ENCODE measurements at places on chromosomes 16 and 17. TPM values are rescaled to one million over a fixed set of nuclear protein-coding genes. Genes with fewer than 3 reads are reported as not detected.

- H3K27me3 ChIP-seq = no peaks in the 10 kb centered on the region
- H3K4me1 ChIP-seq = peaks cover 6% of the 10 kb centered on the region
- no peak for DNase-seq
- peak overlapping the region; percentile 80 for H3K27ac ChIP-seq
Observed at GRCh38 chr16:11670171-11671131, 2.2 kb downstream of the SNN start.

GRCh38 chr16:67433131-67433719 lies 2.3 kb downstream of the HSD11B2 start:
- no peaks in the 10 kb centered on the region for H3K27me3 ChIP-seq
- H3K36me3 ChIP-seq = no peaks in the 10 kb centered on the region
- peaks cover 13% of the 10 kb centered on the region for H3K4me1 ChIP-seq

DNA sequence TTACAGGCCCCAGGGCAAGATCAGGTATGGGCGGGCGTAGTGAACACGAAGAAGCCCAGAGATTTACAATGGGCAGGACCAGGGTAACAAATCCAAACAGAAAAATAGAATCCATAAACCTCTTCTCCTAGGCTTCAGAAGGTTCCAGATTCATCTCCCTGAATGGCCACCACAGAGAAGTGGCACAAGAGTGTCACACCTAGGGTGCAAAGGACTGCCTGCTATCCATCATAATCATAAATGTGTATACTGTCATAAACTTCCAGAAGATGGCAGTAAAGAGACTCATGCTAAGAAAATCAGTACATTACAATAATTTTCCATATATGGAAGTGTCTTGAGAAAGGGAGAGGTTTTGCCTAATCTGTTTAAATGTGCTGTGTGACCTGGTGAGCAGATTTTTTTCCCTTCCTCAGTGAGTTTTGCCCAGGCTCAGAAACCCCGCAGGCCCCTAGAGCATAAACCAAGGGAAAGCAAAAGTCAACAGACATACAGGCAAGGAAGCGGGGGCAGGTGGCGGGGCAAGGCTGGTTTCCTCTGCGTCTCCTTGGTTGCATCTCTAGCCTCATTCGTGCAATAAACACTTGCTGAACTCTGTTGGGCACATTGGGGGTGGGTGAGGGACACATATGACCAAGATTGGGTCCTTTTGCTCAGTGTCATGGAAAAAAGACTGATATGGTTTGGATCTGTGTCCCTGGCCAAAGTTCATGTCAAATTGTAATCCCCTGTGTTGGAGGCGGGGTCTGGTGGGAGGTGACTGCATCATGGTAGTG lies 92.0 kb upstream of the CDH5 start:
- H3K4me3 ChIP-seq = no peak overlapping the region
- H3K27me3 ChIP-seq = no peaks in the 10 kb centered on the region
- no peak overlapping the region for H3K27ac ChIP-seq
- H3K4me1 ChIP-seq = peaks cover 8% of the 10 kb centered on the region
- no peaks in the 10 kb centered on the region for H3K36me3 ChIP-seq
- peak; percentile 27 for DNase-seq

- DNase-seq = no peak
- H3K4me1 ChIP-seq = no peaks in the 10 kb centered on the region
- H3K4me3 ChIP-seq = no peak overlapping the region
- peak overlapping the region; percentile 56 for H3K27ac ChIP-seq
- H3K27me3 ChIP-seq = no peaks in the 10 kb centered on the region
Observed at GRCh38 chr16:11597235-11598095, 10.7 kb upstream of the LITAF start.

DNA sequence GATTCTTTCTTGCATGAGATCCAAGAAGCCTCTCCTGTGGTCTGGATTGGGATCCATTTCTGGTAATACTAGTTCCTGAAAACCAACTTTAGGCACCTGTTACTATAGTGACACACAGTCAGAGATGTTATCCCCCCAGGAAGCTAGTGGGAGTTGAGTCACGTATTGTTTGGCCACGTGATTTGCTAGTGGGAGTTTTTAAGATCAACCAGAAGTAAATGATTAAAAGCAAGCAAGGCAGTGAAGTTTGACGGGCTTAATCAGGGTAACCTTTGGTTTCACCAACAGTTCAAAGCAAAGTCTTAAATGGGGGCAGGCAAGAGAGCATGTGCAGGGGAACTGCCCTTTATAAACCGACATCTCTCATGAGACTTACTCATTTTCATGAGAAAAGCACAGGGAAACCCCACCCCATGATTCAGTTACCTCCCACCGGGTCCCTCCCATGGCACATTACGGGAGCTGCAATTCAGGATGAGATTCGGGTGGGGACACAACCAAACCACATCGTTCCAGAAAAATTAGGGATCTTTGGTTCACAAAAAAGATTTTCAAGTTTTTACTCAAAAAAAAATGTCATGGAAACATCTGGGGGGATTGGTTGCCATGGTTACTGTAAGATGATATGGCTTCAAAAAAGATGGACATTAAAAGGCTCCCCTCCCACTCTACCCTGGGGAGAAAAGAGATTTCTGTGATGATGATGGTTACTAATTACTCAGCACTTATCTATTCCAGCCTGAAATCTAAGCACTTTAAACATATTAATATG lies 483.1 kb upstream of the ERCC4 start:
- DNase-seq = no peak
- H3K36me3 ChIP-seq = no peaks in the 10 kb centered on the region
- H3K27me3 ChIP-seq = no peaks in the 10 kb centered on the region
- H3K4me3 ChIP-seq = no peak overlapping the region
- no peak overlapping the region for H3K27ac ChIP-seq

Gene ZFP3
- total RNA-seq = 1.6 TPM

DNA sequence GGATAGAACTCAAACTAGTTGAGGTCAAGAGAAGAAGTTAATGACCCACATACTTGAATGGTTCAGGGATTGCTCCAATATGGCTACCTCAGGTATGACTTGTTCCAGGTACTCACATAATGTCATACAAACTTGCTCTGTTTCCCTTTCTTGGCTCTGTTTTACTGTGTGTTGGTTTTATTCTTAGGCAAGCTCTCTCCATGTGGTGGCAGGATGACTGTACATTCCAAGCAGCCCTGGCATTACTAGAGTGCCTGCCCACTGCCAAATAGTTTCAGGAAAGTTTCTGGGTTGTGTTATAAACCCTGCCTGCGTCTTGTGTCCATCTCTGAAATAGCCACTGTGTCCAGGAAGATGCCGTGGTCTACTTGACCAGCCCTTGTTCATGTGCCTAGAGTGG lies 476.8 kb downstream of the SHISA9 start:
- no peak for DNase-seq
- H3K27ac ChIP-seq = no peak overlapping the region
- no peaks in the 10 kb centered on the region for H3K27me3 ChIP-seq
- no peaks in the 10 kb centered on the region for H3K36me3 ChIP-seq
- H3K4me3 ChIP-seq = no peak overlapping the region

GRCh38 chr17:48011405-48012150 lies 26.0 kb downstream of the COPZ2 start:
- no peak overlapping the region for H3K27ac ChIP-seq
- H3K4me3 ChIP-seq = peak overlapping the region; percentile 31
- DNase-seq = no peak
- H3K4me1 ChIP-seq = peaks cover 2% of the 10 kb centered on the region
- H3K36me3 ChIP-seq = no peaks in the 10 kb centered on the region
- H3K27me3 ChIP-seq = no peaks in the 10 kb centered on the region

- H3K4me3 ChIP-seq = no peak overlapping the region
- H3K4me1 ChIP-seq = peaks cover 3% of the 10 kb centered on the region
- no peaks in the 10 kb centered on the region for H3K36me3 ChIP-seq
- no peak overlapping the region for H3K27ac ChIP-seq
Observed at GRCh38 chr16:53549970-53550690, 47.1 kb upstream of the AKTIP start.

- H3K36me3 ChIP-seq = peaks cover 4% of the 10 kb centered on the region
- no peak overlapping the region for H3K4me3 ChIP-seq
- H3K27ac ChIP-seq = no peak overlapping the region
Observed at GRCh38 chr16:1345087-1345486, 6.6 kb downstream of the TSR3 start.

- H3K4me3 ChIP-seq = no peak within 1 kb of the TSS
- H3K36me3 ChIP-seq = no peaks in the 10 kb centered on the region
- peak; percentile 49 for DNase-seq
- H3K4me1 ChIP-seq = peaks cover 9% of the 10 kb centered on the region
Observed at GRCh38 chr17:41812381-41813151, at the start of gene FKBP10. Gene FKBP10, plus strand, starts transcription at chr17:41813004. Its CDS starts 31 bp downstream, at chr17:41813035.

Gene KRT33B
- not detected for total RNA-seq

- H3K4me3 ChIP-seq = no peak overlapping the region
- no peak overlapping the region for H3K27ac ChIP-seq
- H3K27me3 ChIP-seq = no peaks in the 10 kb centered on the region
- H3K4me1 ChIP-seq = no peaks in the 10 kb centered on the region
Observed at GRCh38 chr16:55189224-55189623, 134.8 kb upstream of the IRX6 start.

GRCh38 chr16:81170824-81171223 lies 67.7 kb upstream of the BCO1 start:
- no peak overlapping the region for H3K4me3 ChIP-seq
- no peak overlapping the region for H3K27ac ChIP-seq
- H3K36me3 ChIP-seq = no peaks in the 10 kb centered on the region
- no peaks in the 10 kb centered on the region for H3K4me1 ChIP-seq

- peaks cover 38% of the 10 kb centered on the region for H3K4me1 ChIP-seq
- peak overlapping the region; percentile 53 for H3K27ac ChIP-seq
- H3K4me3 ChIP-seq = no peak overlapping the region
- H3K27me3 ChIP-seq = no peaks in the 10 kb centered on the region
- H3K36me3 ChIP-seq = peaks cover 32% of the 10 kb centered on the region
- no peak for DNase-seq
Observed at GRCh38 chr17:73196500-73196899, 3.6 kb downstream of the COG1 start.

DNA sequence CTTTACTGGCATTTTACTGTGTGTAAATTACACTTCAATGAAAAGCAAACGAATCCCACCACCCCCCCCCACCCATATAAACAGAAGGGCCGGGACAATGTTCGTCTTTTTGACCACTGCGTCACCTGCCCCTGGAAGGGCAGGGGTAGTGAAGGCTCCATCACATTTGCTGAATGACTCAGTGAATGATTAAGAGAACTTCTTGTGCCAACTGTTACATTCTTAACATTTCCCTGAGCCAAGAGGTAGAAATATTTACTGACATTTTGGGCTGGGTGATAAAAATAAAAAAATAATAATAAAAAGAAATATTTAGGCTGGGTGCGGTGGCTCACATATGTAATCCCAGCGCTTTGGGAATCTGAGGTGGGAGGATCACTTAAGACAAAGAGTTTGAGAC lies 24.1 kb downstream of the C16orf96 start:
- DNase-seq = no peak
- H3K27ac ChIP-seq = no peak overlapping the region
- no peaks in the 10 kb centered on the region for H3K4me1 ChIP-seq
- H3K4me3 ChIP-seq = no peak overlapping the region
- H3K27me3 ChIP-seq = no peaks in the 10 kb centered on the region

GRCh38 chr17:41520821-41521521 lies 2.3 kb upstream of the KRT15 start:
- no peaks in the 10 kb centered on the region for H3K4me1 ChIP-seq
- H3K27ac ChIP-seq = no peak overlapping the region
- no peak overlapping the region for H3K4me3 ChIP-seq

DNA sequence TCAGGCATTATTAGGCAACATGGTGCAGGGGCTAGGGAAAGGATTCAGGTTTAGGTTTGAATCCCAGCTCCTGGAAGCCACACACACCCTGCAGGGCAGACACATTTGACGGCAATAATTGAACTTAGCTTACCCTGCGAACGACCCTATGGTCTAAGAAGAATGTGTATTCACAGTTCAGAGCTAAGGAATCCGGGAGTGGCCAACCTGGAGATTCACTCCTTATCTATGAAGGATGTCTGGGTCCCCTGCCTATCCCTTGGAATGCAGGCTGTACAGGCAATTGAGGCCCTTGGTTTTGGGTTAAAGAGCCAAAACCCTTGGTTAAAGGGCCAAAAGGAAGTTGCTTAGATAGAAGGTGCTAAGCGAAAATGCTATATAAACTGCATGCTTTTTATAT lies 2.9 kb upstream of the SYT17 start:
- H3K27me3 ChIP-seq = no peaks in the 10 kb centered on the region
- DNase-seq = no peak
- peaks cover 15% of the 10 kb centered on the region for H3K4me1 ChIP-seq
- H3K4me3 ChIP-seq = no peak overlapping the region

GRCh38 chr17:46013502-46014165 lies 14.6 kb downstream of the STH start:
- no peak overlapping the region for H3K27ac ChIP-seq
- DNase-seq = no peak
- no peaks in the 10 kb centered on the region for H3K4me1 ChIP-seq
- no peaks in the 10 kb centered on the region for H3K27me3 ChIP-seq

GRCh38 chr16:54342966-54343365 lies 56.4 kb upstream of the IRX3 start:
- no peak for DNase-seq
- no peak overlapping the region for H3K27ac ChIP-seq
- no peaks in the 10 kb centered on the region for H3K4me1 ChIP-seq
- H3K4me3 ChIP-seq = no peak overlapping the region
- no peaks in the 10 kb centered on the region for H3K36me3 ChIP-seq
- H3K27me3 ChIP-seq = no peaks in the 10 kb centered on the region

Gene RNF222
- not detected for total RNA-seq

- H3K4me1 ChIP-seq = no peaks in the 10 kb centered on the region
- H3K36me3 ChIP-seq = no peaks in the 10 kb centered on the region
- H3K27me3 ChIP-seq = no peaks in the 10 kb centered on the region
- H3K4me3 ChIP-seq = no peak overlapping the region
Observed at GRCh38 chr17:39972271-39972670, 8.3 kb upstream of the PSMD3 start.

DNA sequence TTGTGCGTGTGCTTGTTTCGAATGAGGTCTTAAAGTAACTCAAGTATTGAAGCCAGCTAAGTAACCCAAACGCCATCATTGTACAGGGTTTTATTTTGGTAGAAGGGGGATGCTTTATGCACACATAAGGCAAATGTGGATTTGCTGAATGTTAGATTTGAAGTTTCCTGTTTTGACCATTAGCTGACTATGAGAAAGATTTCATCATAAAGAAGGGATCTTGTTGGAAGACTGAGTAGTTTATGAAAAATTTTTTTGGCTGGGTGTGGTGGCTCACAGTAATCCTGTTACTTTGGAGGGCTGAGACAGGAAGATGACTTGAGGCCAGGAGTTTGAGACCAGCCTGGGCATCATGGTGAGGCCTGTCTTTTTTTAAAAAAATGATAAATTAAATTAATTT lies 10.0 kb upstream of the ZFP3 start:
- H3K36me3 ChIP-seq = no peaks in the 10 kb centered on the region
- H3K4me3 ChIP-seq = no peak overlapping the region
- H3K4me1 ChIP-seq = no peaks in the 10 kb centered on the region
- no peak for DNase-seq
- no peak overlapping the region for H3K27ac ChIP-seq

- H3K27ac ChIP-seq = no peak overlapping the region
- H3K4me1 ChIP-seq = no peaks in the 10 kb centered on the region
- no peak overlapping the region for H3K4me3 ChIP-seq
Observed at GRCh38 chr16:66910175-66910940, 8.3 kb downstream of the CDH16 start.

GRCh38 chr17:49932138-49932723 lies 36.8 kb upstream of the DLX4 start:
- no peaks in the 10 kb centered on the region for H3K4me1 ChIP-seq
- DNase-seq = no peak
- H3K36me3 ChIP-seq = no peaks in the 10 kb centered on the region
- peaks cover 4% of the 10 kb centered on the region for H3K27me3 ChIP-seq
- no peak overlapping the region for H3K27ac ChIP-seq

Gene MMP25
- total RNA-seq = 2.7 TPM
